Ovary (tissue), 10 donors: ENCODE measurements at places on chromosomes 13 and 19. TPM values are rescaled to one million over a fixed set of nuclear protein-coding genes. Genes with fewer than 3 reads are reported as not detected.

TMEM59L gene
- 0.38 TPM for polyA plus RNA-seq

GDF15 gene
- polyA plus RNA-seq, result 0.67 TPM

SERPINE3 gene
- not detected for polyA plus RNA-seq

ZNF836 gene
- 19.4 TPM for polyA plus RNA-seq

GRIK5 gene
- polyA plus RNA-seq, result 2.9 TPM

KIR2DL1 gene
- polyA plus RNA-seq, result 0.12 TPM
